Epithelial cell of proximal tubule (primary cell): ENCODE measurements at places on chromosomes 5 and 9. TPM values are rescaled to one million over a fixed set of nuclear protein-coding genes. Genes with fewer than 3 reads are reported as not detected.

Gene PIP5K1B
- total RNA-seq: not detected in 2 replicates

Gene LCN1
- not detected in 2 replicates for total RNA-seq

Gene FOXD4L5
- not detected in 2 replicates for total RNA-seq

Gene DBH
- not detected in 2 replicates for total RNA-seq

Gene SLC22A5
- 11.9 and 13.1 TPM in 2 replicates for total RNA-seq

Gene TRIM52
- 1.6 and 3.5 TPM in 2 replicates for total RNA-seq

Gene SPATA31E1
- not detected in 2 replicates for total RNA-seq

Gene CD274
- 16.1 and 22.1 TPM in 2 replicates for total RNA-seq

Gene C9
- total RNA-seq: not detected in 2 replicates

Gene SPATA31A3
- not detected in 2 replicates for total RNA-seq

Gene PCDHGA4
- total RNA-seq: 0.22 and 0.92 TPM in 2 replicates

Gene PCDHB14
- total RNA-seq: under 0.01 and 0.23 TPM in 2 replicates

Gene IL5
- not detected in 2 replicates for total RNA-seq

Gene MLANA
- not detected in 2 replicates for total RNA-seq

Gene PLPPR1
- total RNA-seq: not detected in 2 replicates

Gene SEMA6A
- 8.3 and 11.6 TPM in 2 replicates for total RNA-seq

Gene DMRTA1
- 0.14 and 0.52 TPM in 2 replicates for total RNA-seq

Gene GNAQ
- total RNA-seq: 19.0 and 20.6 TPM in 2 replicates

Gene PCDHB15
- total RNA-seq: 0.07 and 0.29 TPM in 2 replicates

Gene FAXDC2
- total RNA-seq: 0.52 and 0.72 TPM in 2 replicates
